ENCODE measurements at places on chromosomes 1 and 21. TPM values are rescaled to one million over a fixed set of nuclear protein-coding genes. Genes with fewer than 3 reads are reported as not detected.

SLAMF1 gene
- not detected for total RNA-seq

ADORA3 gene
- total RNA-seq = not detected

F13B gene
- total RNA-seq = not detected

ACTN2 gene
- 0.99 TPM for total RNA-seq

TNFRSF4 gene
- 0.41 TPM for total RNA-seq

GBP1 gene
- 62.5 TPM for total RNA-seq

SERTAD4 gene
- 2.9 TPM for total RNA-seq

MANEAL gene
- 0.67 TPM for total RNA-seq

SUSD4 gene
- total RNA-seq = 18.8 TPM

C1orf94 gene
- 0.70 TPM for total RNA-seq

PGLYRP4 gene
- total RNA-seq = not detected

SLC1A7 gene
- not detected for total RNA-seq

HENMT1 gene
- 2.2 TPM for total RNA-seq

KRTAP13-3 gene
- total RNA-seq = not detected

CELA3A gene
- total RNA-seq = not detected

FAM72B gene
- total RNA-seq = 2.9 TPM

PAPPA2 gene
- 21.5 TPM for total RNA-seq

NUDT17 gene
- 3.3 TPM for total RNA-seq

SHISAL2A gene
- total RNA-seq = not detected

AVPR1B gene
- total RNA-seq = not detected

ELAPOR1 gene
- total RNA-seq = 1.2 TPM

CCDC181 gene
- total RNA-seq = 1.1 TPM

C8B gene
- total RNA-seq = not detected

HRNR gene
- not detected for total RNA-seq

SAMD13 gene
- 0.93 TPM for total RNA-seq

RHEX gene
- not detected for total RNA-seq

HORMAD1 gene
- not detected for total RNA-seq

ADGRL4 gene
- total RNA-seq = 19.6 TPM

PDE9A gene
- 7.8 TPM for total RNA-seq

NR1I3 gene
- total RNA-seq = not detected

RGS13 gene
- not detected for total RNA-seq

GSTM1 gene
- not detected for total RNA-seq

AKR7A2 gene
- 33.9 TPM for total RNA-seq

NFIA gene
- 4.6 TPM for total RNA-seq

PSMA5 gene
- total RNA-seq = 148 TPM

CDK18 gene
- 15.7 TPM for total RNA-seq

RNF2 gene
- 32.3 TPM for total RNA-seq

Data from astrocyte (in vitro differentiated cells and primary cell).